Stimulated activated effector memory CD8-positive, alpha-beta T cell treated with anti-CD3 and anti-CD28 coated beads, Interleukin-12 subunit alpha, Interleukin-12 subunit beta, amount 100 ng/mL, for 72 hours (primary cell): ENCODE measurements at places on chromosomes 6 and 20.

- DNase-seq, result no peak
These were observed 27.7 kb downstream of the OVOL2 start for GRCh38 chr20:18030020-18030419.

DNA sequence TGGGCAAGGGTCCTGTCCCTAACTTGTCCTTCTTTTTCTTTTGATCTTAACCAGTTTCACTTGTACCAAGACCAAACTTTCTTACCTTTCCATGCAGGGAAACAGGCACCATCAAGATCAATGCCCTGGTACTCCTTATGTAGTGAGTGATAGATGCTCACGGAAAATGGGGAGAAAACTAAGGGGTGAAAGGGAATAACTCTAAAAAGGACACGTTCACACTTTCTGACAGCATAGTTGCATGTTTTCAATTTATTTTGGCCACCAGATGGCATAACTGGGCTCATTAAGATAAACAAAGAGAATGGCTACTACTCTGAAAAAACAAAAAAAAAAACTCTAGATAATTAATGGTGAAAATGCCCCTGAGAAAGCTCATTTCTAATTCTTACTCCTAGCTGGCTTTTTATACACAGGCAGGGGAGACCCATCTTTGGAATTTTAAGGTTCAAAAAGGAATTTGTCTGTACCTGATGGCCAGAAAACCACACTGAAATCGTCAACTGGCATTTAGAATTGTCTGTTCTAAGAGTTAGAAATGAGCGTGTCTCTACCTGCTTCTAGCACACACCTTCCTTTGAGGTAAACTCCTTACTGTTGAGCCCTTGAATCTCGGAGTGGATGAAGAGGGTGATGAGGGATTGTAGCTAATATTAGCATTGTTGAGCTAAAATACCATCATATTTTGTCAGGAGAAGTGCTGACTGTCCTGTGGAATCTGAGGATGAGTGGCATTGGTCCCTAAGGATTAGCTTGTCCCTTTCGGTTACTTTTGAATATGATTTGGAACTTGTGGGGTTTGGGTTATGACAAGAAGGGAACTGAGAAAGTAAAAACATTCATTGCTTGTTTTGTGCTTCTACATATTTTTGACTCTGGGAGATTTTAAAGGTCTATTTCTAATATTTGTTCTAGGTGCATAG is 62.2 kb upstream of the DDR1 start:
- no peak for DNase-seq

DNA sequence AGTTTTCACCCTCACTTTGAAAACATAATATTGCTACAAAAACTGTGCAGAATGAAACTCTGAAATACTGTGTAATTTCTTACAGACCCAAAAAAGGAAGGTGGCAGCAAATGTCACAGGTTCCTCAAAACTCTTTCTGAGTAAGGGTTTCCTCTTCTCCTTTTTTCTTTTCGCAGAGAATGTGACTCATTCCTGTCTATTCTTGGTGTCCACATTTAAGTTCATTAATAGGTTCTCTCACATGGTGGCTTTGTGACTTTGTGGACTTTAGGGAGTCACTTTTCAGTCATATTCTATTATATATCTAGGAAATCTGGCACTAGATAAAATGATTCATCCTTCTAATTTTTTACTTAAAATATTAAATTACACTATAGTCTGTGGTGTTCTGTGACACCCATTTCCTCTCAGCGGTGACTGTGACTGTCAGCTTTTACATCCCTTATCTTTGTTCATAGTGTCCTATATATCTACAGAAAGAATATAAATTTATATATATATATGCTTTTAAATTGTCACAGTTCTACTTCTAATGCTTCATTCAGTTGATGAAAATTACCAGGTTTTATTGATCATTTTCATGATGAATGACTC is 126.8 kb upstream of the HCRTR2 start:
- no peak for DNase-seq

GRCh38 chr20:17437251-17437650 is 93.9 kb downstream of the BFSP1 start:
- no peak for DNase-seq

GRCh38 chr6:42021847-42022754 is 28.2 kb upstream of the TAF8 start:
- DNase-seq, result peak; percentile 78

DNA sequence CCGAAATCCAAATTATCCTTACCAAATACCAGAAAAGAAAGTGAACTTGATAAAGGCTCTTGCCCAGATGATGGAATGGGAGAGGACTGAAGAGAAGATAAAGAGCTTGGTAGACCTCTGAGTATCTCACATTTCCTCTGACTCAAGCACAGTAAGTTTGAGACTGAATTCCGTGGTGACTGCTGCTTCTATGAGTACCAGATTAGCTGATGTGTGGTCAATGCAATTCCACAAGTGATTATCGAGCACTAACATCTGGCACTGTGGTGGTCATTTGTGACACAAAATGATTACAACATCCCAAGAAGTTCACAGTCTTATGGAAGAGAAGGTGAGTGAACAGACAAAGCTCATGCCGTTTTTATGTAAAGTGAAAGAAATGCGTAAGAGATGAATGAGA is 2.6 kb upstream of the RPS6KA2 start:
- DNase-seq, result no peak

GRCh38 chr6:105499931-105500330 is 97.0 kb upstream of the PREP start:
- DNase-seq, result no peak

DNA sequence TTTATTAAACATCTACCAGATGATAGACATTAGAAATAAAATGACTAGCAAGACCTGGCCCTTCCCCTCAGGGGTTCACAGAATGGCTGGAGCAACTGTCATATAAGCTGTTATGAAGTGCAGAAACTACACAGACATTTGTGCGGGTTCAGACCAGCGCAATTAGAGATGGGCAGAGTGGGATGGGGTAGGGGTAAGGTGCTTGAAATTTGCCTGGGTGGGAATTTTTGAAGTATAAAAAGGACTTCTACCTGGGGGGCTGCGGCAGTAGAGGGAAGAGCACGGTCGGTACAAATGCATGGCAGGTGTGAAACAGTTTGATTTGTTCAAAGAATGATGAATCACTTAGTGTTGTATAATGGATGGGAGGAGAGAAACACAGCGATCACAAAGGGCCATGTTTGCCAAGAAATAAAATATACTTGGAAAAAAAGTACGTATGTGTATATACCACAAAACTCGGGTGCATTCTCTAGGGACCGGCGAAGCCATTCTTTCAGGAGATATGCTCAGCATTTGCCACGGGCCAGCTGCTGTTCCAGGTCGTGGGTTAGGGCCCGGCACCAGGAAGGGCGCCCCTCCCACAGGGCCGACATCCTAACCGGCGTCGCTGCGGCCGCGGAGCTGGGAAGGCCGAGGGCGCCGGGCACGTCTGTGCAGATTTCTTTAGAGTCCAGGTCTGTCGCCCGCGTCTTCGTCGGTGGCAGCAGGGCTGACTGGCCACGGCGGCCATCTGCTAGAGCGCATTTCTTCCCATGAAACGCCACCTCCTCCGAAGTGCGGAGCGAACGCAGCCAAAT is 809 bp upstream of the NOL7 start:
- DNase-seq, result peak; percentile 19

- no peak for DNase-seq
These were observed 35.0 kb upstream of the SLC22A16 start for GRCh38 chr6:110511401-110511800.

DNA sequence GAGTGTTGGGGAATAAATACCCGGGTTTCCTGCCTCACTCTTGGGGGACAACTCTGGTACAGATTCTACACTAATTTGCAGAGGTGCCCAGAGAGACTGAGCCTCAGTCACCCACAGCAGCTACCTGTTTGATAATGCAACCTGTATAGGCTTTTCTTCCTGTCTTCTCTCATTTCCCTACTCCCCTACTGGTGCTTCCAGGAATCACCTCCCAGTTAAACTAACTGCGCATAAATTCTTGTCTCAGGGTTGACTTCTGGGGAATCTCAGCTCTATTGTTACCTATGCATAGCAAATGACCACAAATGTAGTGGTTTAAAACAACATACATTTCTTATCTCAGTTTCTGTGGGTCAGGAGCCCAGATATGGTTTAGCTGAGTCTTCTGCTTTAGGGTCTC is 11.3 kb downstream of the OCSTAMP start:
- no peak for DNase-seq

DNA sequence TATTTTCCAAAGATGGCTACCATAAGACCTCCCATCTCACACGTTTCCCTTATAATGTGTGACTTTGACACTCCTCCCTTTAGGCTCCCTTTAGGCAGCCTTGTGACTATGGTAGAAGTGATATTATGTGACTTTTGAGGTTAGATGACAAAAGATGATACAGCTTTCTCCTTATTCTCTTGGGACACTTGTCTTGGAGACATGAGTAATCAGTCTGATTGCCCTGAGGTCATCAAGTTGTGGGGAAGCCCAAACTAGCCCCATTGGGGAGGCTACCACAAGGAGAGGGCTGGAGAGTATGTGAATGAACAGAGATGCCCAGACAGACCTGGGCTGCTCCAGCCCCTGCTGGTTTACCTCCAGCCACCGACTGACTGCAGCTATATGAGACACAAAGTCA is 10.6 kb upstream of the DLK2 start:
- no peak for DNase-seq

DNA sequence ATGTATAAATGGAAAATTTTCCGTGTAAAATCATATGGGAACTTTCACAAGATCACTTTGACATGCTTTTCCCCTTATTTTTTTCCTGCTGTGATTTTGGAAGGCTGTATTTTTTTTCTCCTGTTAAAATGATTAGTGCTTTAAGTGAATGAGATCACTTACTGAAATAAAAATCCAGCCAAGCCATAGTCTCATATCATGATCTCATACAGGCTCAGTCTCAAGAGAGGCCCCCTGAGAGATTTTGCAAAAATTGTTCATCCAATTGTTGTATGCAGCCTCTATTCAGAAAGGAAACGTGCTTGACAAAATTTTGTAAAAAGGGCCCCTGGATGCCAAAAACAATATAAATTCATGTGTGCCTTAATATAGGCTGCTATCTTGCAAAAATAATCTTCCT is 528.2 kb downstream of the HDGFL1 start:
- no peak for DNase-seq

DNA sequence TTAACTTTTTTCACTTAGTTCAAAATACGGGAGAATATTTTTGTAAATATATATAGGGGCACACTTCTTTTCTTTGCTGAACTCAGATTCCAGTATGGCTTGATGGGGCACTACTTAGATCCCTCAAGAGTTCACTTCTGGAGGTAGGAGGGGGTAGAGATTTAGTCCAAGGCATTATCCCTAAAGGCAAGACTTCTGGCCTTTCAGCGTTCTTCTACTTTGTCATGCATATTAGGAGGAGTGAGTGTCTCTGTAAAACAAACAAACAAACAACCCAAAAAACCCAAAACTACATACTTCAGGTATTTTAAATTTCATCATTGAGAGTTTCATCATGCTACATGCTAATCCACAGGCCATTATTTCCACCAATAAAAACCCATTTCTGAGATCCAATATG is 32.0 kb downstream of the SMPDL3A start:
- DNase-seq, result no peak

DNA sequence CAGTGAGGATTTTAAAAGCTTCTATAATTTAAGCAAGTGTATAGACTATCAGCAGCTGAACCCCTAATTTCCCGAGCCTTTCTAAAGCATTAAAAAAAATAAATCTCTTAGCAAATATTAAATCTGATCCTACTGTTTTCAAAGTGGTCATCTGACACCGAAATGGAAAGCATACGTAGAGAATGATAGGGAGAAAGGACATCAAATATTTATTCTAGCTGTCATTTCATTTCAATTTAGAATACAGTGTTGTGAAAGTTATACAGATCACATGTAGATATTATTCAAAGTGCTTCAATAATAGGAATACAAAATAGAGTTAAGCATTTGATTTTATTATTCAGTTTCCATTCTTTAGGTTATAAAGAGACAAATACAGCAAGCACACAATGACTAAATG is 61.9 kb upstream of the PKIB start:
- DNase-seq, result no peak

DNA sequence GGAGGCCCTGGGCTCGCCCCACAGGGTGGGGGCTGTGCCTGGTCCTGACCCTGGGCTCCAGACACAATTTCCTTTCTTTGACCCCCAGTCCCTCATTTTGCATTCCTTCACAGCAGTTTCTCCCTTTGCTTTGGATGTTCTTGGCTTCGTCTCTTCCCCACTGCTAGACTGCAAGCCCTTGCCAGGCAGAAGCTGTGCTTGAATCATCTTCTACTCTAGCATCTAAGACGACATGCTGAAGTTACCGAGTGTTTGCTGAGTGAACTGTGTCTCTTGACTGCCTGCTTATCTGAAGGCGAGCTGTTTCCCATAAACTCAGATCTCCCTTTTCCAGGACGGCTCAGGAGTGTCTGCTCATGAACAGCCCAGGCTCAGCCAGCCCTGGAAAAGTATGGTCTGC is 14.3 kb upstream of the SYNDIG1 start:
- DNase-seq, result no peak

- DNase-seq, result no peak
These were observed 4.9 kb downstream of the SPINT4 start for GRCh38 chr20:45727044-45727443.

GRCh38 chr6:20789162-20789561 is 254.9 kb downstream of the CDKAL1 start:
- no peak for DNase-seq

- no peak for DNase-seq
These were observed 378.8 kb upstream of the PLCB4 start for GRCh38 chr20:8690074-8690473.

GRCh38 chr20:34825530-34826362 is at the start of gene NCOA6:
Gene NCOA6, minus strand, starts transcription at chr20:34825651. Its CDS starts 43,296 bp downstream, at chr20:34782355.
- DNase-seq, result peak; percentile 86

DNA sequence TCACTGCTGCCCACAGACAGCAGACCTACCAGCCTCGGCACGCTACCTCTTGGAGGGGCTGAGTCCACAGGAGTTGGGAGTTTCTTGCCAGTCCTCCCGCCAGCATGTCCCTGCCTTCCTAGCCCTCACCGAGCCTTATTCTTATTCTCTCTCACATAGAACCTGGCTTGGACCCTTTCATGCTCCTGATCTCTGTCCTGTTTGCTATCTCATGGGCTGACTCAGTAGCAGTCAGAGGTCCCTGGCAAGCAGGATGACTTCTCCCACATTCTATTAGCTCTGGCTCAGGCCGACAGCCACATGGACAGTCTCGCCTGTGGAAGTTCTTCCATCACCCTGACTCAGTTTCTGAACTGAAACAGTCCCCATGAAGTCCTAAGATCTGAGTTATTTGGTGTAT is 313.2 kb upstream of the RNF24 start:
- no peak for DNase-seq

DNA sequence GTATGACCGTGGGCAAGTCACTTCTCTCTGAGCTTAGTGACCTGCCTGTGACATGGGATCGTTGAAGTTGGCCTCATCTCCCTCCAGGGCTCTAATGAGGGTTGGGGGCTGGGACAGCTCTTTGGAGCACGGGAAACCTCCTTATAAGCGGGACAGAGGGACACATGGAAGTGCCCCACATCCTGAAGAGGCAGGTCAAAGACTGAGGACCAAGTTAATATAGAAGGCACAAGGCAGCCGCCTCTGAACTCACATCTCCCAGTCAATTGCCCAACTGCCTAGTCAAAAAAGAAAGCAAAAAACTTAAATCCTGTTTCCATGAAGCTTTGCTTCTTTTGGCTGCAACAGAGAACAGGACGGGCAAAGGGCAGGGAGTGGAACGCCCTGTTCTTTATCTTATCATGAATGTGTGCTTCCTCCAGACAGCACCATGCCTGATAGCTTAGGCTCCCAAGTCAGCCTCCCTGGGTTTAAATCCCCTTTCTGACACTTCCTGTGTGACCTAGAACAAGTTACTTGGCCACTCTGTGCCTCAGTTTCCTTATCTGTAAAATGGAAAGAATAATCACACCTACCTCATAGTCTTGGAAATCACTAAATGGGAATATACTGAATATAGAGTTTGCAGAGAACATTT is 27.1 kb downstream of the LBP start:
- no peak for DNase-seq

- no peak for DNase-seq
These were observed 1100.6 kb upstream of the CITED2 start for GRCh38 chr6:140475086-140475485.
